Naive thymus-derived CD8-positive, alpha-beta T cell (primary cell): ENCODE measurements at places on chromosomes 3 and 15. TPM values are rescaled to one million over a fixed set of nuclear protein-coding genes. Genes with fewer than 3 reads are reported as not detected.

- DNase-seq = no peak
These were observed 57.1 kb downstream of the SNTN start for GRCh38 chr3:63709576-63709975.

- no peak for DNase-seq
These were observed 31.9 kb upstream of the BFSP2 start for GRCh38 chr3:133367956-133368355.

CADM2 gene
- 0.96 TPM for total RNA-seq

KY gene
- not detected for total RNA-seq

DNA sequence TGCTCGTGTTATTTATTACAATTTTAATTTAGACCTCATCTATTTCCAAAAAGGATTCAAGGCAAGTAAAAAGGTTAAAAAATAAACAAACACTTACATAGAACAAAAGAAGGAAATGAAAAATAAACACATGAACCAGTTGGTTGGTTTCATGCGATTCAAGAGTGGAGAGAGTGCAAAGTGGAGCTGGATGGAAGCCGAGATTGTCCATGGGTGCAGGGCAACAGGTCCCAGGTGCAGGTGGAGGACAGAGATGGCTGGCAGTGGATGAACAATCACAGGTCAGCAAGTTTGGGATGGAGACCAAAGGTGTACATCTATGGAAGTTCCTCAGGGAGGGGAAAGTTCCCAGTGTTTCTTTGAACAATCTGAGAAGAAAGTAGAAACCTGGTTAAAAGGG lies 11.6 kb upstream of the SEMA5B start:
- DNase-seq = no peak

RPP25 gene
- total RNA-seq = 3.8 TPM

DNA sequence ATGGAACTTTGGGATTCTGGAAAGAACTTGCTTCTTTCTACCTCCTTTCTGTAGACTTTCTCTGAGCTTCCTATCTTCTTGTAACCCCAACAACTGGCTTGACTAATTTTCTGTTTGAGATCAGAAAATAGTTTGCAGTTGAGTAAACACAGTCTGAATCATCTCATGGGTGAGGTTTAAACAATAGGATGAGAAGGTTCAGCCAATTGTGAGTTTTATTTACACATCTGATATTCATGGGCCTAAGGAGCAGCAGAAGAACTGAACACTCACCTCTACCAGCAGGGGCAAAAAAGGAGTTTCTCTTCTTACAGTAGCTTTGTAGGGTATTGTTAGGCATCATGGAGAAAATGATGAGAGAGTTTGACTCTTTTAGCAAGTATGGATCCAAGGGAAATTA lies 54.2 kb downstream of the DTWD1 start:
- DNase-seq = no peak

- no peak for DNase-seq
These were observed 18.7 kb downstream of the MGLL start for GRCh38 chr3:127803619-127804018.

PLA2G4D gene
- total RNA-seq = not detected

CHST13 gene
- not detected for total RNA-seq

- no peak for DNase-seq
These were observed 6.3 kb downstream of the FRMD5 start for GRCh38 chr15:44188795-44189194.

GRCh38 chr15:70584838-70585706 lies 178.3 kb downstream of the UACA start:
- DNase-seq = peak; percentile 74

- peak; percentile 55 for DNase-seq
These were observed at the start of gene PARP14 for GRCh38 chr3:122680475-122681283. Gene PARP14 (plus strand): TSS chr3:122680839. CDS start chr3:122680884, 45 bp downstream.
